Iris pigment epithelial cell (primary cell): ENCODE measurements at places on chromosomes 11 and 22.

DNA sequence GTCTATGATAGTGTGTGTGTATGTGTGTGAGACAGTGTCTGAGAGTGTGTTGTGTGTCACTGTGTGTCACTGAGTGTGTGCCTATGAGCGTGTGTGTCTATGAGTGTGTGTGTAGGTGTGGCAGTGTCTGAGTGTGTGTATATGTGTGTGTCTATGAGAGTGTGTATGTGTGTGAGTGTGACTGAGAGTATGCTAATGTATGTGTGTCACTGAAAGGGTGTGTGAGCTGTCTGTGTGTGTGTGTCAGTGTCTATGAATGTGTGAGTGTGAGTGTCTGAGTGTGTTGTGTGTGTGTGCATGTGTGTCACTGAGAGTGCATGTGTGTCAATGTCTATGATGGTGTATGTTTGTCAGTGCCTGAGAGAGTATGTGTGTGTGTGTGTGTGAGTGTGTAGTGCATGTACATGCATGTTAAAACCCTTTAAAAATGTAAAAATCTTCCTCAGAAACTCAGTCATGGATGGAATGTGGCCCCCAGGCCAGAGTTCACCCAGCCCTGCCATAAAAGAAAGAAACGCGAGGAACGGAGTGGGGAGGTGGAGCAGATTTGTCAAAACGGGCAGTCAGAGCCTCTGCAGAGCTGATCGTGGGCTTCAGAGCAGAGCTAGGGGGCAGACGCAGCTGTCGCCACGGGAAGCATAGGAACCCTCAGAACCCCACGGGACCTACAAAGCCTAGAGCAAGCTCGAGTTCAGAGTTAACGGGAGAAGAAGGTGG is 218.8 kb downstream of the CTTN start:
- no peak for DNase-seq

- no peak for DNase-seq
Measured at GRCh38 chr11:3894128-3894731, 38.8 kb downstream of the STIM1 start.

GRCh38 chr22:49427941-49428340 is 399.7 kb downstream of the BRD1 start:
- DNase-seq, result no peak

- DNase-seq, result no peak
Measured at GRCh38 chr11:44585421-44585820, 20.0 kb downstream of the CD82 start.

- DNase-seq, result no peak
Measured at GRCh38 chr22:31235081-31235480, 23.0 kb downstream of the LIMK2 start.

GRCh38 chr22:38240734-38241252 is 32.0 kb downstream of the TMEM184B start:
- DNase-seq, result peak; percentile 91

DNA sequence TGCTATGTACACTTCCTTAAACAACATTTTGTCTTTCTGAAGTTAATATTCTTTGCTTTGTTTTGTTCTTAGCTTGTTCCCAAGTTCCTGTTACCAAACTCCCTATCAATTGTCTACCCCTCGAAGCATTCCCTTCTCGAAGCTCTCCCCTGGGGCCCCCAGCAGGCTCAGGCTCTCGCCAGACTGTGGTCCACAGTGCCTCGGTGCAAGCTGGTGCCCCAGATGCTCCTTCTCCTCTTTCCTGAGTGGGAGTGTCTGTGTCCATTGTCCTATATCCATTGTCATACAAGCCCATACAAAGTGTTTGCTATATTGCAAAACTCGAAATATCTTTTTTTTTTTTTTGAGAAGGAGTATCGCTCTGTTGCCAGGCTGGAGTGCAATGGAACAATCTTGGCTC is 51.7 kb upstream of the RTL6 start:
- DNase-seq, result no peak

- DNase-seq, result peak; percentile 88
Measured at GRCh38 chr11:27055065-27055682, 14.6 kb downstream of the BBOX1 start.
